ENCODE measurements at places on chromosomes 13 and 19. TPM values are rescaled to one million over a fixed set of nuclear protein-coding genes. Genes with fewer than 3 reads are reported as not detected.

DNA sequence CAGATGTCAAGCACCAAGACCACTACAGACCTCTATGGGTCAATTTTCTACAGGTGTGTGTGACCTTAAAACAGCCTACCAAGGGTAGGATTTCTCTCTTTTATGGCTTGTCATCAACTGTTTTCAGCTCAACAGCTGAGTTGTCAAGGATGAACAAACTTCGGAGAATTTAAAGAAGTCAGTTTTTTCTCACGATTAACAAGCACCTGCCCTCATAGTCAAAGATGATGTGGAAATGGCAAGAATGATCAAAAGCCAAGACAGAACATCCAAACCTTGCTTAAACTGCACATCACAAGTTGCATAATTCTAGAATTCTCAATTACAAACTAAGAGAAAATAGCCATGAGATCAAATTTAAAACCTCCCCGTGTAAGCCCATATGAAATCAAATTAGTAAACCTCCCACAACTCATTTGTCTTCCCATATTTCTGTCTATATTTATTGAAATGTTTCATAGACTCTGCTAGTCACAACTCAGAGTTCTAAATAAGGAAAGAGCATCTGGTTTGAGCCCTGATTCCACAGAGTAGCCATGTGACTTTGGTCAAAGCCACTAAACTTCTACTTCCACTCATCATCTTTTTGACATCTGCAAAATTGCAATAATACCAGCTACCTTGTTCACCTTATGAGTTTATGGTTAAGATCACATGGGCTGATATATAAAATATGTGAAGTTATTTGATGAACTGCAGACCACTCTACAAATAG is 521.5 kb upstream of the HTR2A start:
- DNase-seq: no peak

DNA sequence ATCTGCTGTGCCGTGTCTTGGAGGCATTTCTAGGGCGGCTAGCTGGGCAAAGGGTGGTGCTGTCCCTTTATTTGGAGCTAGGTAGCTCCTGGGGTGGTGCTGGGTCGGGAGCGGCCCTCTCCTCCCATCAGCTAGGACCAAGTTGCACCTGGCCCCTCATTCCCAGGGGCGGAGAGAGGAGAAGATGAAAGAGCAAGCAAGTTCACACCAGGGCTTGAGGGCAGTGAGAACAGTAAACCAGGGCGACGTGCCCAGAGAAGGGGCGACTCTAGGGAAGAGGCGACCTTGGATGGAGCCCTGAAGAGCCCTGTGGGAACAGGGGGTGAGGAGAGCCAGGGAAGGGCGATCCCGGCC is 17.0 kb upstream of the KCNN1 start:
- DNase-seq: no peak

CBLC gene
- total RNA-seq: 49.5 TPM

C19orf85 gene
- not detected for total RNA-seq

KLK15 gene
- not detected for total RNA-seq

IGFL2 gene
- not detected for total RNA-seq

UBE2L5 gene
- total RNA-seq: not detected

ADGRE3 gene
- not detected for total RNA-seq
